ENCODE measurements at places on chromosomes 12 and 14. TPM values are rescaled to one million over a fixed set of nuclear protein-coding genes. Genes with fewer than 3 reads are reported as not detected.
A peak's percentile ranks its signal among the peaks of the same experiment; 100 is the strongest.

GRCh38 chr14:53567236-53567780 is 389.3 kb downstream of the BMP4 start:
- H3K36me3 ChIP-seq = no peaks in the 10 kb centered on the region
- no peak overlapping the region for H3K4me3 ChIP-seq
- peaks cover 6% of the 10 kb centered on the region for H3K4me1 ChIP-seq
- no peak overlapping the region for H3K27ac ChIP-seq
- H3K27me3 ChIP-seq = no peaks in the 10 kb centered on the region

DNA sequence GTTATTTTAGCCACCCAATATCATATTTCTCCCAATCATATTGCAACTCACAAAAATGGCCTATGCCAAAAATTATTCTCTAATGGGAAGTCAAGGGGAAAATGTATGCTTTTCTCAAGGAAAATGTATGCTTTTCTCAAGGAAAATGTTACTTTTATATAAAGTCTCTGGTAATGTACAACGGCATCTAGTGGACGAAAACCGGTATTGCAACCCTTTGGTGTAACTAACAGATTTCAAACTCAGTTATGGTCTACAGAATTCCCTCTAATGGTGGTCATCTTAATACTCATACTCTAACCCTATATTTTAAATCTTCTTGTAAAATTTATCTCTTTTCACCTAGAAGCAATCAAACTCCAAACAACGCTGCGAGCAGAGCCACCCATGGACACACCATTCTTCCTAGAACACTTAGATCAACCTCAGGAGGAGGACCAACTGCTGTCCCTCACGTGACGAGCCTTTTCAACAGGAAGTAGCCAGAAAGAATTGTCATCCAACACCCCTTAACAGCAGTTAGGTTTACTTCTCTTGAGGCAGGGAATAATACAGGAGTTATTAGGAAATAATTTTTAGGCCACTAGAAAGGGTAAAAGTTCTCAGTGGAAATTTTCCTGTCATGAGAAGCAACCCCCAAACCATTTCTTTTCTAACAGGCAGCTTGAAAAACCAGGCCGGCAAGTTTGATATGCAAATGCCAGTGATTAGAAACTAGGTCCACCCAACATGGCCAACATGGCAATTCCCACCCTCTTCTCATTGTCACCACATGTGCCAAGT is 20.1 kb downstream of the APOBEC1 start:
- H3K36me3 ChIP-seq = no peaks in the 10 kb centered on the region
- H3K4me1 ChIP-seq = no peaks in the 10 kb centered on the region
- H3K4me3 ChIP-seq = no peak overlapping the region
- no peak overlapping the region for H3K27ac ChIP-seq

ABHD12B gene
- not detected for total RNA-seq

DNA sequence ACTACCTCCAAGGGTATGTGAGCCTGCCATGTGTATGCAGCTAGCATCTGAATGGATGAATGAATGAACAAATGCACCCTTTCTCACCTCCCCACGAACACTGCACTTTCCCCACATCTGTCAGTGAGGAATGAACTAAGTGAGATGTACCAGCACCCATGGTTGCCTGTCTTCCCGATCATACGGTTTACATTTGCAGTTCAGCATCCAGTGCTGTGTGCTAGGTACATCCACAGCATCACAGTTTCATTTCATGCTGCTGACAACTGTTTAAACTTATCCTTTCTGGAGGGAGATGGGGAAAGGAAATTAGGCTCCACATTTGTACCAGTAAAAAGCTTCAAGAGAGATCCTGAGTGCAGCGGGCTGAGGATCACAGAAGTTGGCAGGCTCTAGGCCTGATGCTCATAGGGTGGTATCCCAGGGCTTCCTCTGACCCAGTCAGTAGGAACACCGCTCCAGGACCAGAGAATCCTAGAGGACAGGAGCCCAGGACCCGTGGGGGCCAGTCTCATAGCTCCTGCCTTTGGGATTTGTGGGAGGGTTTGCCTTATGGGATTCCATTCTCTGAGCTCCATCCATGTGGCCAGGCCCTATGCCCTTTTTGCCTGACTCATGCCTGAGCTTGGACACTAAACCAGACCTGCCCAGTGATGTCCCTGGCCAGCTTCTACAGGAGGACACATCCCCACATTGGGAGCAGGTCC is 294.5 kb downstream of the CACNA1C start:
- DNase-seq = no peak
- no peak overlapping the region for H3K4me3 ChIP-seq

SERPINA3 gene
- 3.9 TPM for total RNA-seq

- no peak for DNase-seq
- no peaks in the 10 kb centered on the region for H3K4me1 ChIP-seq
- no peaks in the 10 kb centered on the region for H3K36me3 ChIP-seq
- no peak overlapping the region for H3K4me3 ChIP-seq
Measured at GRCh38 chr12:59787610-59788009, 191.8 kb downstream of the SLC16A7 start.

ACOT6 gene
- total RNA-seq = not detected

- H3K4me1 ChIP-seq = no peaks in the 10 kb centered on the region
- no peaks in the 10 kb centered on the region for H3K36me3 ChIP-seq
- no peak overlapping the region for H3K27ac ChIP-seq
- no peak overlapping the region for H3K4me3 ChIP-seq
- no peaks in the 10 kb centered on the region for H3K27me3 ChIP-seq
Measured at GRCh38 chr14:54927551-54927950, 24.9 kb upstream of the GCH1 start.

DNA sequence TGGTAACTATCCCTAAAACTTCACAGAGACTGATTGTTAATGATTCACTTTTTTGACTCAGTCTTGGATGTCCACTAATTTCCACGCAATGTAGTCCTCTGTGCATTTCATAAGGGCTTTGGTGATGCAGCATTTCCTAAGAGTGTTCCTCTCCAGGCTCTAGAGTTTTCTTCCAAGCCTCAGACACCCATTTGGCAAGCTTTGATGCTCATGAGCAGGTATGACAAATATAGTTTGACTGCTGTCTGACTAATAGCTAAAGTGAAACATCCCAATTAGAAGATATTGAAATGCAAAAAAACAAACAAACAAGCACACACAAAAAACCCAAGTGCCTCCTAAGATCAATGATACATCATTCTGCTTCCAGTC is 1.5 kb upstream of the VAMP1 start:
- no peaks in the 10 kb centered on the region for H3K36me3 ChIP-seq
- H3K4me1 ChIP-seq = peaks cover 35% of the 10 kb centered on the region
- no peaks in the 10 kb centered on the region for H3K27me3 ChIP-seq
- DNase-seq = no peak
- no peak overlapping the region for H3K4me3 ChIP-seq

GRCh38 chr12:67141296-67142018 is 127.7 kb upstream of the CAND1 start:
- no peak overlapping the region for H3K4me3 ChIP-seq
- no peak overlapping the region for H3K27ac ChIP-seq
- DNase-seq = no peak
- no peaks in the 10 kb centered on the region for H3K36me3 ChIP-seq
- no peaks in the 10 kb centered on the region for H3K4me1 ChIP-seq

DNA sequence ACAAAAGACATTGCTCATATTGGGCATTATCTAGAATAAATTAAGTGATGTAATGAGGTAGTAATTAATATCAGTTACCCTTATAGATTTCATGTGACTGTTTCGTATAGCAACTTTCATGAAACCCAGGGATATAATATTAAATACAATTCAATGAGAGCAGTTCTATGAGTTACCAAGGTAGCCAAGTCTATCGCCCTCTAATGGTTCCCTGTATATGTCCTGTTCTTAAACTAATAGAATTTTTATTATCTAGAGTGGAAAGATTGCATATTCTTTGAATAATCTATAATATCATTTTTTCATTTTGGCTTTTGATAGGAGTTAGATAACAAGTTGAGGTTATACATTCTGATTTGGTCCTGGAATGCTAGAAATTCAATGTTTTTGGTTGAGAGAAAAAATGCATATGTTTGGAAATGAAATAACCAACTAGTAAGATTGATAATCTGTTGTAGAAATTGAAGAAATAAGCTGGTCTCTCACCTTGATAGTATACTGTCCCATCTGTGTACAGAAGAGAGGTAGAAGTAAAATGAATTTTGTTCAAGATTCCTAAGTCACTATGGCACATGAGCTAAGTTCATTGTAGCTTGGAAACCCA is 59.7 kb downstream of the SCFD1 start:
- H3K36me3 ChIP-seq = peaks cover 16% of the 10 kb centered on the region
- no peaks in the 10 kb centered on the region for H3K4me1 ChIP-seq
- no peaks in the 10 kb centered on the region for H3K27me3 ChIP-seq
- H3K4me3 ChIP-seq = no peak overlapping the region
- no peak overlapping the region for H3K27ac ChIP-seq

SUPT16H gene
- total RNA-seq = 57.7 TPM

ADAM20 gene
- 0.35 TPM for total RNA-seq

GRCh38 chr14:60618241-60618640 is 31.0 kb downstream of the SIX1 start:
- peaks cover 46% of the 10 kb centered on the region for H3K4me1 ChIP-seq
- no peaks in the 10 kb centered on the region for H3K36me3 ChIP-seq
- H3K27ac ChIP-seq = no peak overlapping the region
- H3K27me3 ChIP-seq = no peaks in the 10 kb centered on the region

- peaks cover 1% of the 10 kb centered on the region for H3K36me3 ChIP-seq
- H3K4me3 ChIP-seq = no peak overlapping the region
- peaks cover 6% of the 10 kb centered on the region for H3K27me3 ChIP-seq
- no peaks in the 10 kb centered on the region for H3K4me1 ChIP-seq
- no peak overlapping the region for H3K27ac ChIP-seq
Measured at GRCh38 chr12:117592588-117593305, 231.3 kb upstream of the NOS1 start.

NRIP2 gene
- total RNA-seq = 0.92 TPM

NAV3 gene
- 29.9 TPM for total RNA-seq

OR4E2 gene
- total RNA-seq = not detected

- no peaks in the 10 kb centered on the region for H3K36me3 ChIP-seq
- peak overlapping the region; percentile 95 for H3K27ac ChIP-seq
- H3K4me3 ChIP-seq = peak overlapping the region; percentile 85
- H3K27me3 ChIP-seq = no peaks in the 10 kb centered on the region
Measured at GRCh38 chr12:124928095-124928911, 13.9 kb upstream of the UBC start.

DNA sequence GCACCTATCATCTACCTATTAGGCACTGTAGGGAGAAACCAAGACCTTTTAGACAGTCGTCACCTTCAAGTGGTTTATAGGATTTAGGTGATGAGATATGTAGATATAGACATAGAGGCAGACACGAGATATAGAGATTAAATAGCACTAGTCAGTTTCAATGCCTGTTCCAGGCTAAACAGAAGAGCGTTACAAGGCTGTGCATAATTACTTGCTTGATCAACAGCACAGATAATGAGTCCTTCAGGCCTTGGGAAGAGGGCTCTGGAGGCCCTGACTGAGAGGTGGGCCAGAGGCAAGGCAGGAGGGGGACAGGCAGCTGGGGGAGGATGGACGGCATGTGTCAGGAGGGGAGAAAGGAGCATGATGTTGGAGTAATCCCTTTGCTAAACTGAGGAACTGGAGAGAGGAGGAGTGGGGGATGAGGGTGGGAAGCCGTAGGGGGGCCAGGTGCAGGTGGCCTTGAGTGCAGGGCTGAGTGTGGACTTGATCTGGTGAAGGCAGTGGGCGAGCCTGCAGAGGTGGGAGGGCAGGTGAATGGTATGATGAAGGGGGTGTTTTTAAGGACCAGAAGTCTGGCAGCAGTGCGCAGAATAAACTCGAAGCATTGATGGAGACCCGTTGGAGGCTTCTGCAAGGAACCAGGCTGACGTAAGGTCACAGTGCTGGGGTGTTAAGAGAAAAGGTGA is 43.9 kb upstream of the ATP23 start:
- peak overlapping the region; percentile 76 for H3K4me3 ChIP-seq
- no peaks in the 10 kb centered on the region for H3K27me3 ChIP-seq
- H3K36me3 ChIP-seq = no peaks in the 10 kb centered on the region
- H3K4me1 ChIP-seq = peaks cover 73% of the 10 kb centered on the region
- H3K27ac ChIP-seq = peak overlapping the region; percentile 93
